ENCODE measurements at places on chromosomes 5 and 9.

GRCh38 chr9:35940458-35941407 is 17.2 kb downstream of the OR2S2 start:
- no peak for DNase-seq

DNA sequence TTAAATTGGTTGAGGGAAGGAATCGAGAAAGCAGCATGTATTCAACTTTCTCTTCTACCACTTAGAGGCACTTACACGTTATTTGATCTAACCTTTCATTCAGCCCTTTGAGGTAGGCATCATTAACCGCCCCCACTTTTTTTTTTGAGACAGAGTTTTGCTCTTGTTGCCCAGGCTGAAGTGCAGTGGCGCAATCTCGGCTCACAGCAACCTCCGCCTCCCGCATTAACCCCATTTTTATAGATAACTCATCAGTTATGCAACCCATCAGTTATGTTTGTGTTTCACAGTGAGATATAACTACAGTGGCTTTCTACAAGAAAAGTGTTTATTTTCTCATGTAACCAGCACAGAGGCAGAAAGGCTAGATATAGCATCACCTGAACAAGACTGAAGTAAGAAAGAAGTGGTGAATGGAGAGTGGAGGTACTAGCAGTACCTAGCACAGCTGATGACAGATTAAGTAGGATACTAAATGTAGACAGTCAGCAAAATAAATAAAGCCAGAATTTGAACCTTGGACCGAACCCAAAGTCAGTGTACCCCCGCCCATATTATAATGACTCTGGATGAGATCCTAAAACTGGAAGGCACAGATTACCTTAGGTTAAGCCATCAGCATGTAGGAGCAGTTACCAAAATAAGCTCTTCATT is 91.2 kb downstream of the PJA2 start:
- DNase-seq = no peak

GRCh38 chr5:166571668-166572067 is 1719.8 kb upstream of the WWC1 start:
- DNase-seq = no peak

- DNase-seq = no peak
Observed at GRCh38 chr9:116452634-116453033, 234.5 kb upstream of the TRIM32 start.

DNA sequence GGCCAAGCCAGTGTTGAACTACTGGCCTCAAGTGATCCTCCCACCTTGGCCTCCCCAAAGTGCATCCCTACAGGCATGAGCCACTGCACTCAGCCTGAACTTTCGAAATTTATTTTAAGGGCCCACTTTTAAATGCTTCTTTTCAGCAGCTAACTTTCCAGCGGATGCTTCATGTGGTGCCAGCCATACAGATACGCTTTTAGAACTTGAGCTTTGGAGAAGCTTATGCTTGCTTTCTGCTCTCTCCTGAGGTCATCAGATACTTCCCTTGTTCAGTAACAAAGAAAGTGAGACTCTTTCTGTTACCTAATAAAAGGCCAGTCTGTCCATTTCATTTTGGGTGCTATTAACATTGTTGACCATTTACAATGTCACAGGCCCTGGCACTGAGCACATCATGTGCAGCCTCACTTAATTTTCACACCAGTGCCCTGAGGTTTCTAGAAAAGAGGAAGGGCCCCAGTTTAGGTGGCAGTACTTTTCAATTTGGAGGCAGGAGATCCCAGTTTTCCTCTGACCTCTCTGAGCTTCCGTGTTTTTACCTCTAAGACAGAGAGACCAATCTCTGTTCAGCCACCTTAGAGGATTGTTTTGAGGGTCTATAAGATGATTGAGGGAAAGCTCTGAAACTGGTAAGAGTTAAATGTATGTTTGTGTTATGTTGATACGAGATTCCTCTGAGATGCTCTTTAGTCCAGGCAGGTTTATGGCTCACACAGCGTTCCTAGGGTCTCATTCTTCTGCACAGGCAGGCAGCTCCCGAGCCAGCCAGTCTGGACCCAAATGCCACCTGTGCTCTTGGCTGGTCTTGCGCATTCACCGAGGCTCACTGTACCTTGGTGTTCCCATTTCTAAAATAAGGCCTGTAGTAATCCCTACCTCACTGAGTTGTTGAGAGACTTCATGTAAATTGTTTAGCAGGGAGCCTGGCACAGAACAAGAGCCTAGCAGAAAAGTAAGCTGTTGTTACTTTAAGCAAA is 4.4 kb downstream of the ABL1 start:
- no peak for DNase-seq

DNA sequence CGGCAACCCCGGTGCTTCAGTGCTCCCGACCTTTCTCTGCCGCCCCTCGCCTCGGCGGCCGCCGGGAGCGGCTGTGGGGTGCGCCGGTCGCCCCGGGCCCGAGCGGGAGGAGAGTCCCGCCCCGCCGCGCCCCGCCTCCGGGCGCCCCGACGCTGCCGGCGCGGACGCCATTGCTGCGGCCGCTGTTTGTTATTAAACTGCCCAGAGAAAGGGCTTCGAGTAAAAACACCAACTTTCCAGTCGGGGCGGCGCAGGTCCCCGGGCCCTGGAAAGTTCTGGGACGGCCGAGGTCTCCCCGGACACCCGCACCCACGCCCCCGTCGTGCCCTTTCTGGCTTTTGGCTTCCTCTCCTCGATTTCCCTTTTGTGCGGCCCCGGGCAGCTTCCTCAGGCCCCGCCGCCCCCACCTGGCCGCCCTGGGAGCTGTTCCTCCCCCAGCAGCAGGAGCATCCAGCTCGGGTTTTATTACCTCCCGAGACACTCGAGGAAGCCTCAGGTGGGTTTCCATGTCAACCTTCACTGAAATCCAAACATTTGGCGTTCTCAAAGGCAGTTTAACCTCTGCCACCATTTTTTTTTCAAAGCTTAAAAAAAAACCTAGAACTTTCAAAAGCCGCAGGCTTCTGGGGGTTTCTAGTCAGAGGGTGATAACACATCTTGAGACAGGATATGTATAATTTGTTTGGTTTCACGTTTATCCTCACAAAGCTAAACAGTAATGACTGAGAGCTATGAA is 334.4 kb downstream of the CWC27 start:
- DNase-seq = peak; percentile 84

DNA sequence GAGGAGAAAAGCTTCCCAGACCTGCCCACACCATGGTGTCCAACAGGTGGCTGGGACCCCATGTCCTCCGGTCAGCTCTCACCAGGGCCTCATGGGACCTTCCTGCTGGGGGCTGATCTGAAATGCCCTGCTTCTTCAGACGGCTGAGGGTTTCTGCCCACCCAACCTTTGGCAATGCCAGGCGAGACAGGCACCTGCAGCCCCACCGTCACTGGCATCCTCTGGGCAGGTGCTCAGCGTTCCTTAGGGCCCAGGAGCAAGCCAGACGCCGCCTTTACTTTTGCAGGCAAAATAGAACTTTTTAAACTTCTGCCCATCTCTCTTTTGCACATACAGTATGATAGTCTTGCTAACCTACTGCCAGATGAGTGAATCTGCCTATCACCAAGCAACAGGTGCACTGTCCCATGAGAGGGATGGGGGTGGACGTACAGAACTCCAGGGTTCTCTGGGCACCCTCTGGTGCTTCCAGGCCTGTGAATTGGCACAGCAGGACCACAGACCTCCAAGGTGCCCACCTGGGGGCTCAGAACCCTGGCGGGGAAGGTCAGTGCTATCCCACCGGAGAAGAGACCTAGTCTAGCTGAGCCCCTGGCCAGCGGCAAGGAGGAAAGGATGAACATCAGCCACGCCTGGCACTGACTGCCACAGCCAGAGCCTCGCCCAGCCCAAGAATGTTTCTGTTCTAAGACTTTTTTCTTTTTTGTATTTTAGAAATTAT is 7.5 kb downstream of the OBP2B start:
- no peak for DNase-seq

- no peak for DNase-seq
Observed at GRCh38 chr5:37552770-37553719, 173.9 kb downstream of the WDR70 start.

DNA sequence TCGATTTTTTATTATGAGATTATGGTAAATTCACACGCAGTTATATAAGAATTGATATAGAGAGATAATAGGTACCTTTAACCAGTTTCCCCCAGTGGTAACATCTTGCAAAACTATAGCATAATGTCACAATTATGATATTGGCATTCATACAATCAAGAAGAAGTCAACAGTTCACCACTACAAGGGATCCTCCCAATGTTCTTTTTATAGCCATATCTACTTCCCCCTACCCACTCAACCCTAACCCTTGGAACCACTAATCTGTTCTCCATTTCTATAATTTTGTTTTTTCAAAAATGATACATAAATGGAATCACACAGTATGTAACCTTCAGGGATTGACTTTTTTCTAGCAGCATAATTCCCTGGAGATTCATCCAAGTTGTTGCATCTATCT is 9.8 kb downstream of the ACTL7B start:
- no peak for DNase-seq

All from Caco-2 (cell line).